NCI-H187 treated with DMSO at 0.1 percent for 48 hours (cell line): ENCODE measurements at places on chromosomes 12 and 14.

DNA sequence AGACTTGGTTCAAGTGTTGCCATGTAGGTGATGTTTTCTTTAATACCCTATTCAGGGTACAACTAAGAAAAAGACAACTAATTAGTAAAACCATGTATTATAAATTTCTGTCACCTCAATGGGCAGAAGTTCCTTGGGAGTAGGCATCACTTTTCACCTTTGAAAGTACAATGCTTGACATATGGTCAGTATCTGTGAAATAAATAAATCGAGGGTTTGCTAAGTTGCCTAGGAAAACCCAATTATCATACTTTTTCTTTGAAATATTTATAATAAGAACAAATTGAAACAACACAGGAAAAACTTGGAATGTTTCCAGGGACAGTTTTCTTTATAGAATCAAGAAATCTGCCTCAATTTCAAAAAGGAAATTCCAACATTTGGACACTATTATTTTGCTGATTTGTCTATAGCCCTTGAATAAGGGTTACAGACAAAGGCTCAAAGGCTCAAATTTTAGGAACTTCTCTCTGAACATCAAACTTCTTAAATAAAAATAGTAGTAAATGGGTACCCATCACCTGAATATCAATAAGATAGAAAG, 13.7 kb downstream of the FGD6 start:
- DNase-seq: no peak

- DNase-seq: no peak
Observed at GRCh38 chr14:20624495-20625070, 16.9 kb downstream of the OR6S1 start.

DNA sequence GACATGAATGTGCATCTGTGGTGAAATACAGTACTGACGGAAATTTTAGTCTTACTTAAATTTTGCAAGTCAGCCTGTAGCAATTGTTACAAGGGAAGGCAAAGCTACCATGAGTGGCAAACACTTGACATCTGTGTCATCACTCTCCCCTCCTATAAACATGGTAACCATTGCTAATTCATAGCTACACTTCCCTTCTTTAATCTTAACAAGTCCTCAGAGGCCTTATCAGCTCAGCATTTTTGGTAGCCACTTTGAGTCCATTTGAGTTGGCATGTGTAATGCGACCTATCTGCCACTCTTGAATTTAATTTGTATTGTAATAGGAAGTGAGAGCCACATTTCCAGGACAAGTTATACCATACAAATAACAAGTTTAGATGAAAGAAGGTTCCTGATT, 218.1 kb downstream of the RMST start:
- no peak for DNase-seq

DNA sequence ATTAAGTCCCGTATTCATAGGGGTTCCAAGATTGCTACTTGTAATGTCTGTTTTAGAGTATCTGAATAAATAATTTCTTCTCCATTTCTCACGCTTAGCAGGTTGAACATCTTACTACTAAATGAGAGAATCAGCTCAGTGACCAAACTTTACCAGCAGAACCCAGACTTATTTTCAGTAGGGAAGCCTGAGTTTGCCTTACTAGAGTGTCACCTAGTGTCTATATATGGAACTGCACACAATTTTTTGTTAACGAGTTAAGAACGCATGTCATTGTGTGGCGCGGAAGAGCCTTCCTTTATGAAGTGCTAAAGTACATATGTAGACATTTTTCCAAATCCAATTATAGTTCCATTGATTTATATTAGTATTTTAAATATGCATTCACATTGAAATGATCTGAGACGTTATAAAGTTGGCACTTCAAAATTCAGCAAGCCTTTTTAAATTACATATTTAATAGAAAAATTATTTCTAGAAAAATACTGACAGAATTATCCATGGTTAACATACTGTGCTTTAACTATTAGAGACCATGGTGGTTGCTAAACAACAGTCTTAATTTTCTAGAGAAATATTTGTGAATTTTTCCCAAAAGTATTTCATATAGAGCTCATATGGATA, 88.3 kb downstream of the RPS29 start:
- DNase-seq: peak; percentile 57

DNA sequence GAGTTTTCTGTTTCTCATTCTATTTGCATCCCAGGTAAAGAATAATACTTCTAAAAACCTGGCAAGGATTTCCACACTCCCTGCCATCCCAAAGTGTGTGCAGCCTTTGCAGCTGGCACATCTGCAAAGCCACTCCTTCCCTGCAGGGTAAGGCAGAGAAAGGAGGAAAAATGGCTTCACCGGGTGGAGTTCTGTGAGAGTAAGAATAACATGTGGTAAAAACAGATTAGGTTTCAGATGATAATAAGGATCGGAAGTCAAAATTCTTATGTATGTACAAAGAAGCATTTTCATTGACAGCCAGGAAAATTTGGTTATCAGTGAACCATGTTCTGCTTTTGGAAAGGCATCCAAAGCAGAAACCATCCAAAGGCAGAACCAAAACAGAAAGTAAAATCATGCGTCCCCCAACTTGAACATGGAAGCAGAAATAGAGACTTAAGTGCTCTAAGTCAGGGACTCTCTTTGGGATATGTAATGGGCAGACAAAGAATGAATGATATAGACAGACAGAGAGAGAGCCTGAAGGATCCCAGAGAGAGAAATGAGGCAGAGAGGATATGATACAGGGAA, 192.6 kb upstream of the CCDC196 start:
- DNase-seq: no peak

- peak; percentile 43 for DNase-seq
Observed at GRCh38 chr14:49621114-49621881, 699 bp downstream of the MGAT2 start.

- no peak for DNase-seq
Observed at GRCh38 chr12:57591782-57592325, 862 bp downstream of the PIP4K2C start.

GRCh38 chr12:47941871-47942613, 21.4 kb upstream of the TMEM106C start:
- no peak for DNase-seq

DNA sequence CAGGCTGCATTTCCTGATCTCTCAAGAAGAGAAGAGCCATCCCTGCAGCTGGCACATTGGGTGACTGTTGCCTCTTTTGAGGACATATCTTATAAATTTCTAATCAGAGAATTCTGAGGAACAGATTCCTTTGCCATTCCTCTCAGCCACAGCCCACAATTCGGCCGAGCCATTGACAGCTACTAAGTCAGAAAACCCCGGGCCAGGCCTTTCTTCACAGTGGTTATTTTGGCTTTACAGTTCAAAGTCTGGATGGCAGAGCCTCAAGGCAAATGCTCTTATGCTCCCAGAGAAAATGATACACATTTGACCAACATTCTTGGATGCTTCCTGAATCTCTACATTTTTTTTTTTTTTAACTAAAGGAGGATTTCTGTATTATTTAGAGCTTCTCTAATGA, 138.4 kb upstream of the FRMD6 start:
- DNase-seq: no peak

GRCh38 chr12:10070380-10070779, 28.4 kb downstream of the CLEC1A start:
- DNase-seq: no peak

DNA sequence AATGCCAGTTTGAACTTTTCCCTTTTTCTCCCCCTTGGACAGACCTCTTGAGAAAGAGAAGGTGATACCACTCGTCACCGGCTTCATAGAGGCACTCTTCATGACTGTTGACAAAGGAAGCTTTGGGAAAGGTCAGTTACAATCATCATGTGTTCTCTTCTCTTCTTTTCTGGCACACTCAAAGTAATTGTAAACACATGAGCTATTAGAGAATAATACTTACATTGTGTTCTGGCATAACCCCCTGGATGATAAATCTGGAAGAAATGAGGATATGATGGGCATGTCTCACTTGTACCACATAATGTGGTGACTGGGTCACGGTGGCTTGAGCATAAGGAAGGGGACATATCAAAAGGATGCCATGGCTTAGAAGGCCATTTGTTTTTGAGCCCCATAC, 20.0 kb downstream of the UTP20 start:
- no peak for DNase-seq

GRCh38 chr12:131378861-131379665, 331.8 kb upstream of the SFSWAP start:
- DNase-seq: no peak

- DNase-seq: no peak
Observed at GRCh38 chr12:52203079-52203921, 11.5 kb upstream of the KRT80 start.

GRCh38 chr14:84760489-84761126, 769.3 kb upstream of the FLRT2 start:
- DNase-seq: no peak

DNA sequence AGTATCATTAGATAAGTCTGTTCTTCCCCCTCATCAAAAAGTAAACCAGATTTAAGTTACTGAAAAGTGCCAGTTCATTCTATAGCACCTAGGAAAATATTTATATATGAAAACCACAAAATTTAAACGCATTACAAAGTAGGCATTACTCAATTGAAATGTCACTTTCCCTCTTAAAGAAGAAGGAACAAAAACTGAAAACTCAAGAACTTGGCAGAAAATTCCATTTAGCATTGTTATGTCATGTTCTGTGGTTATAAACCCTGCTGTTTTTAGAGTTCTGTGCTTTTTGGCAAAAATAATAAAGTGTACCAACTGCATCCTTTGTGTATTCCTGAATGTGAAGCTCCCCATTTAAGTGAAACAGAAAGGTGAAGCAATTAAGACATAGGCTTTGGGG, 3.6 kb downstream of the FGD4 start:
- DNase-seq: no peak

- DNase-seq: peak; percentile 27
Observed at GRCh38 chr14:65961004-65961403, 525.2 kb upstream of the CCDC196 start.

GRCh38 chr14:76603713-76604112, 157.6 kb upstream of the VASH1 start:
- no peak for DNase-seq

DNA sequence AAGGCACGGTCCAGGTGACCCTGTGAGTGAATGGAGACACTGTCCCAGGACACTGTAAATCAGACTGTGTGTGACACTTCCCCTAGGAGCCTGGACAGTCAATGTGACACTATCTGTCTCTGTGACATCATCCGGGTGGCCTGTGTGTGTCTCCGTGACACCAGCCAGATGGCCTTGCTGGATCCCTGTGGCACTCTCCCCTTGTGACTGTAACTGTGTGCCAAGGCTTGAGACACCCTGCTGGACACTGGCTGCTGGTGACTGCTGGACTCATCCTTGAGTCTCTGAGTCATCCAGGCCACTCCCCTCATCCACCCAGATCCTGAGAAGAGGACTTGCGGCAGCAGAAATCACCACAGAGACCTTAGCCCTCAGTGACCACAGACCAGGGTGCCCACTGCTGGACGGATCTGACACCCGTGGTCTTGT, 51.6 kb downstream of the MVK start:
- DNase-seq: no peak

DNA sequence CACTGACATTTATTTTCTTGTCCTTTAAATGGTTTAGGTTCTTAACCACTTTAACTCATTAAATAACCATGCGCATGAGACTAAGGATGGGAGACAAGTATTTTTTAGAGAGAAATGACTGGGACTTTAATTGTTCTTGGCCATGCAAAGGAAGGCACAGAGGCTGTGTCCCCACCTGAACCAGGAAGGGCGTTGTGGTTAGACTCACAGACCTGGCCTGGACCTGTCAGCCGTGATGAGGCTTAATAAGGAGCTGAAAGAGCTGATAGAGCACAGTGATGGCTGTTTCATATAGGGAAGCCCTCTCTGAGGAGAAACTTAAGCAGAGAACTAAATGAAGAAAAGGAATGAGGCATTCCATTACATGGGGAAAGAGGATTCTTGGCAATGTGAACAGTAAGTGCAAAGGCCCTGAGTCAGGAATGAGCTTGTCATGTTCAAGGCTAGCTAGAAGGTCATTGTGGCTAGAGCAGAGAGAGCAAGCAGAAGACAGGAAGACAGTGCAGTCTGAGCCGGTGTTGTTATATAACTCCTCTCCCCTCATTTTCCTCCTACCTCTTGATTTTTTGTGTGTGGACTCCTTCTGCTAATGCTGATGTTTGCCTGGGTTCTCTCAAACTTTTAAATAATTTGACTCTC, 74.4 kb upstream of the ANO4 start:
- DNase-seq: no peak

DNA sequence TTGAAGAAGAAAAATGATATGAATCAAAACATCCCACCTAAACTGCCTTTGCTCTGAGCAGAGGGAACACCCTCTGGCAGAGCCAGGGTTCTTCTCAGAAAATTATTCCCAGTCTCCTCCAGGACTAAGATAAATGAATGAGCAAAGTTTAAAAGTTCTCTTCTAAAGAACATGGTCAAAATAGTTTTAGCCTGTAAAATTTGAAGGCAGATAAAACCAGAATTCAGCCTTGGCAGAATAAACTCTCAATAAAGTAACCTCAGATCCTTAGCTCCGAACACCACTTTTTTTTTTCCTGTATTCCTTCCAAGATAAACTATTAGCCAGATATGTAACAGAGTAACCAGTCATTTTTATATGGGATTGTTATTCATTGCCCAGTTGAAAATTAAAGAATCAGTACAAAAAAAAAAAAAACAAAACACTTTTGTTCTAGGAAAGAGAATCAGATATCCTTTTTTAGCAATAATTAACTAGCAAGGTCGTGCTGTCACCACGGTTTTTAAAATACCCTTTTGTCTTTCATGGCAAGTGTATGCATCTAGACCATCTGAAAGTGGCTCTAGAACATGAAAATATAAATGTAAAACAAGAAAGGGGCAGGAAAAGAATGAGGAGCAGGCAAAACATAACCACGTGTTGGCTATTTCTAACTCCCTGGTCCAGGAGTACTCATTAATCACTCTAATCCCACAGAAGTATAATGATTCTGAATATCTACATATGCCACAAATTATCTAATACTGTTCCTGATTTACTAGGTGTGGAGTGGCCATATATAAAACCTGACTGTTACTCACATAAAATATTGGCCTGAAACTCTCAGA, 60.8 kb downstream of the CAPZA3 start:
- no peak for DNase-seq

GRCh38 chr12:52440821-52441319, 6.7 kb upstream of the KRT75 start:
- no peak for DNase-seq

DNA sequence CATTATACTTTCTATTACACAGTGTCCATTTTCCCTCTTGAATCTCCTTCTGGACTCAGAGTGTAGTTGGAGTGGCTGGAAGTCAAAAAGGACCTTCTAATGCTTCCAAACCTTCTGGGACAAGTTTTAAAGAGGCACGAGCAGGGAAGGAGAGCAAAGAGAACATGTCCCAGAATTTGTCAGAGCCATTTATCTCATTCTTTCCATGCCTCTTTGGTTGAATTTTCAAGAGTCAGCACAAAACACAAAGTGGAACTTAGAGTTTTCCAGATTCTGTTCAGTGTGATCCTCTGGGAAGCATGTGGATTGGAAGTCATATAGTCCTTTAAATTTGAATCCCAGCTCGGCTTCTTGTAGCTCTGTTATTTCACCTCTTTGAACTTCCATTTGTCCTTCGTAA, 138.2 kb upstream of the PWP1 start:
- no peak for DNase-seq

DNA sequence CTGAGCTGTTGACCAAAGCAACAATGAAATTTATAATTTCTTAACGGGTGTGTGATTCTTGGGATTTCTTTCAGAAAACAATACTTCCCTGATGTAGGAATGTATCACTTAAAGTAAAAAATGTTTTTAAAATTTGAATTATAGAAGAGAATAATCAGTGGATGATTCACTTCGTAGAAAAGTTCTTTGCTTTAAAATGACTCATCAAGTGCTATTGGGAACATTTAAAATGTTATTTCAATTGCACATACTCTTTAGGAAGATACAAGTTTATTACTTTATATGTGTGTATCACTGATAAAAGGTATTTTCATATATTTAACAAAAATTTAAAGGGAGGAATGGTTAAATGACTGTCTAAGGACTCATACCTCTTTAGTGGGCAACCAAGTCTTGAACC, 155.3 kb downstream of the PDE3A start:
- DNase-seq: no peak
